ENCODE measurements at places on chromosomes 5 and 9.

DNA sequence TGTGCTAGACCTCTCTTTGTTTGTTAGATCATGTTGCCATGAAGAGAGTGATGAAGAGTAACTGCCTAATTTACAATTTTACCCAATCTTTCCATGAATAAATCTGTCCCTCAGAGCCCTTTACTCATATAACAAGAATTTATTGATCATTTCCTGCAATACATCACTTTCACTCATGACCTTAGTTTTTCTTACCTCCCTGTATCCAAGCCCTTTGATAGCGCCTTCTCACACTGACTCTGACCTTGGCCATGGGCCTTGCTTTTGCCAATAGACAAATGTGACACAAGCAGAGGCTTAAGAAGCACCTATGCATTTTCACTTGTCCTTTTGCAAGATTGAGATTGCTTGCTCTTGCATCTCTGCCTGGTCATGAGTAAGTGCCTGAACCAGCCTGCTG, 288.1 kb downstream of the NNT start:
- no peak for DNase-seq

DNA sequence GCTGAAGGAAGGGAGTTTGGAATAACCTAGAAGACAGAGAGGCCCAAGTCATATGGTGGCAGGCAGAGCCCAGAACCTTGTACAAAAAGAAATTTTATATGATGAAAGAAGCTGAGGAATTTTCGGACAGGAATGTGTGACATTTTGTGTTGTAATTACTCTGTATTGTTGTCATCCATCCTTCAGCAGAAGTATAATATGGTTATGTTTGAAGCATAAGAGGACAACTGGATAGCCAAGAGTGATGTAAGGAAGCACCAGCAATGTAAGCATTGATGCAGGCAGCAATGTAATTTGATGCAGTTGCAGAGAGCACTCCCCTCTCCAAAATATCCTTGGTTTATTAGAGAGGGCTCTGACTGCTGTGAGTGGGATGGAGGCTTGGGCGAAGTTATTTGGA, 19.1 kb upstream of the SNX2 start:
- no peak for DNase-seq

- DNase-seq = peak; percentile 32
Measured at GRCh38 chr5:97044052-97044451, 98.4 kb downstream of the LIX1 start.

DNA sequence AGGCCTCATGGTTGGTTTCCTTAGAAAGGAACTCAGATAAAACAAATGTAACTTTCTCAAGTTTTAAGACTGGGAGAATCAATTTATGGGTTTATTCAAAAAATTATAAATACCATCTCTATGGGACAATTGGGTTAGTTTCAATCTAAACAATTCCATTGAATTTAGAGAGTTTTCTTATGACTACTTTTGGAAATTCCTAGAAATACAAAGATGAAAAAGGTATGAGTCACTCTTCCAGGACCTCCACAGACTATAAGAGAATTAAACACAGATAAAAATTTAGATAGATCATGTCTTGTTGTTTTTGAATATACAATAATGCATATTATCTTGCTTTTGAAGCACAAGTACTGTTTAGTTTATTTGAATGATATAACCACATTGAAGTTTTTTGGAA, 188.7 kb downstream of the CHSY3 start:
- no peak for DNase-seq

- no peak for DNase-seq
Measured at GRCh38 chr5:144134194-144134826, 36.1 kb downstream of the YIPF5 start.

DNA sequence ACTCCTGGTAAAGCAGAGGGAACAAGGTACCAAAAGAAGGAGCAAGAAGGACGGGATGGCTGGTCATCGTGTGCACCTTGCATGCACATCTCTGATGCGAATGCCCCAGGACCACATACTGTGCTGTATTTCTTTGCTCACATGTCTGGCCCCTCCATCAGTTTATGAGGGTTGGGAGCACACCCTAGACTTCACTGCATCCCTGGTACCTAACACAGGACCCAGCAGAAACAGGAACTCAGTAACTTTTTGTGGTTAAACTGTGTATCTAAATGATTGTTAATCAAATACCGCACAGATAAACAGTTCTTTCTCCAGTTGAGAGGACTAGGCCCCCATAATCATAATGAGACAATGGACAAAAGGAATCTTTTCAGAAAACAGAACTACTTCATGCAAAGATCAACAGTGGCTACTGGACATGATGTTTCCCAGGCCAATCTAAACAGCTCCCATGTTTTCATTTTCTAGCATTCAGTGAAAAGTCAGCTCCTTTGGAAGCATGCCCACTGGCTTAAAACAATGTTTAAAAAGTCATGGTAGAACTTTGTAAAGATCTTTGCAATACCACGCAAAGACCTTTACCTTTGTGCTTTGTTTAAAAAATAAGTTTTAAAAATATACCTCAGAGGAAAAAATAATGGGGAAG, 55.5 kb upstream of the IFNK start:
- no peak for DNase-seq

- no peak for DNase-seq
Measured at GRCh38 chr9:84669013-84669287, 579 bp upstream of the NTRK2 start.

DNA sequence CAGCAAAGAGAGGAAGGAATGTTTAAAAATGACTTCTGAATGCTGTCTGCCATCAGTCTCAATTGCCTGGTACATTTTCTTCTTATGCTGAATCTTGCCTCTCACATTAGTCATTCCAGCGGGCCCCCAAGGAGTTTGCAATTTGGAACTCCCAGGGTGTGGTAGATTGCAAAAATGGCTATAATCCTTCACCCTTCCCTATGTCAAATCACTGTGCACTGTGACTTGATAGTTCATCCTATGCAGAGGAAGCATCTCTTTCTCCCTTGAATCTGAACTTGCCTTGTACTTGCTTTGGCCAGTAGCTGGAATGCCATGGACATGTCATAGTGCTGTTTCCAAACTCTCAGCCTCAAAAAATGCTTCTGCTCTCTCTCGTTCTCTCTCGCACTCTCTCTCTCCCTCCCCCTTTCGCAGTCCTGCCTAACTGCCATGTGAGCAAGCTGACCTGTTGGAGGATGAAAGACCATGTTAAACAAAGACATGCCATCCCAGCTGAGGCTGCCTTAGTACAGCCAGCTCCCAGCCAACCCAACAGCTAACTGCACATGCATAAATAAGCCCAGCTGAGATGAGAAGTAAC, 284.0 kb upstream of the TLE4 start:
- no peak for DNase-seq

GRCh38 chr5:174723979-174724483, 351 bp upstream of the MSX2 start:
- DNase-seq = no peak

DNA sequence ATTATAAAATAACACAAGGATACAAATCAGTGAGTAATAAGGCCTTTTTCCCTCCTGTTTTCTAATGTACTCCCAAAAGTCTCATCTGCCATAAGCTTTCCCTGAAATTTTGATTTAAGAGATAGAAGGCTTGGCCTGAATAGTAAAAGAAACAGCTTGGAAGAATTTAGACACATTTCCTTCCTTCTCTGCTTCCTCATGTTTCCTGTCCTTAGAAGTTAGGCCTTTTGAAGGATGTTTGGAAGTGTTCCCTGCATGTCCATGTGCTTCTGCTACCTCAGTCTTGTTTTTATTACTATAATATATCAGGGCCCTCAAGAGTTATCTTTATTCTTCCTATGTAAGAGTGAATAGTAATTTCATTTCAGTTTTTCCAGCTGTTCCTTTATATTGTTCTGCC, 242.7 kb downstream of the DEPDC1B start:
- no peak for DNase-seq

GRCh38 chr5:490116-491106, 33.8 kb downstream of the SLC9A3 start:
- DNase-seq = no peak

DNA sequence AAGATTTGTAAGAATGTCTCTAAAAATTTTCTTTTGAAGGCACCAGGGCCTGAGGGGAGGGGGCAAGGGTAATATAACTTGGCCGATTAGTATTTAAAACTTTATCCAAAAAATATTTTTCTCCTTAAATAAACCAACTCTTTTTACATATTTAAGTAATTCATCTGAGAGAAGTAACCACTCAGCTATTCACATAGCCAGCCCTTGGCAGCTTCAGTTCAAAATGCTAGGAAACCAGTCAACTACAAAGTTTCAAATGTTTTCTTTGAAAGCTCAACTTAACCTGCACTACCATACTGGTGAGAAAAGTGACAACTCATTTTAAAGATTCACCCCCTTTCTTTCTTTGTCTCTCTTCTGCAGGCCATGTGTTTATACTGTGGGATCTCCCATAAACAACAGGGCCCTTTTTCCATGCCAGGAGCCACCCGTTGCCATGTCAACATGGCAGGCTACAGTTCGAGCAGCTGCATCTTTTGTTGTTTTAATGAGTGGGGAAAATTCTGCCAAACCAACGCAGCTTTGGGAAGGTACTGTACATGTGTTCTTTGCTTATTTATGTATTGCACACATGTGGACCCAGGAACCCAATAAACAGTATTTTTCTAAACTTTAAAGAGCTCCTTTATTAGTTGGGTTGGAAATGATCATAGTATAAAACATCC, 46.3 kb downstream of the AOPEP start:
- DNase-seq = no peak

GRCh38 chr5:160467555-160468362, 46.1 kb downstream of the PTTG1 start:
- no peak for DNase-seq

GRCh38 chr5:83450183-83450966, 21.2 kb upstream of the VCAN start:
- no peak for DNase-seq

- DNase-seq = no peak
Measured at GRCh38 chr9:134809292-134809691, 71.3 kb upstream of the FCN2 start.

DNA sequence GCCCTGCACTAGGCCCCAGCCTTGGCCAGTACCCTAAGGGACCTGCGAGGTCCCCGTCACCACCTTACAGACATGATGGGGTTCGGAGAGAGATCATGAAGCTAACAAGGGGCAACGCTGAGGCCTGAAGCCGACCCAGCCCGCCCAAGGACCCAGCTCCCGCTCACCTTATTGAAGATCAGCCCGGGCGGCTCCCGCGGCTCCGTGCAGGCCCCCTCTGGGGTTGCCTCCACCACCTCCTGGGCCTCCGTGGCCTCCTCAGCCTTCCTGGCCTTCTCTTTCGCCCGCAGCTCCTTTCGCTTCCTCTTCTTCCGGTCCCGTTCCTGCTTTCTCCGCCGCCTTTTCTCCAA, 3.6 kb downstream of the SURF6 start:
- no peak for DNase-seq

DNA sequence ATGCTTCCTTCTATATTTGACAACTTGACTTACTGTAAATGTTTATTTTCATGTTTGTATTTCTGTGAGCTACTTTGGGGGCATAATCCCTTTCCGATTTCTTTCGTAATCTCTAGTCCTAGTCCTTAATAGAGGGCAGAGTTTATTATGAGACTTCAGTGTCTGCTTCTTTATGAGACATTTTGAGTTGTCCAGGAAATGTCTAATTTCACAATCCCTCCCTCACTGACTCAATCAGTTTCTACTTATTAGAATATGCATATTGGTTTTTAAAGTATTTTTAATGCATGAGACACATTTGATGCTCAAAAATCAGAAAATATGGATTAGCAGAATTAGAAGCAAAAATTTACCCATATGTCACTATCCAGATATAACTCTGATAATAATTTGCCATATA, 160.9 kb downstream of the FOCAD start:
- DNase-seq = no peak

- DNase-seq = no peak
Measured at GRCh38 chr5:180156141-180156540, 52.9 kb downstream of the RASGEF1C start.

DNA sequence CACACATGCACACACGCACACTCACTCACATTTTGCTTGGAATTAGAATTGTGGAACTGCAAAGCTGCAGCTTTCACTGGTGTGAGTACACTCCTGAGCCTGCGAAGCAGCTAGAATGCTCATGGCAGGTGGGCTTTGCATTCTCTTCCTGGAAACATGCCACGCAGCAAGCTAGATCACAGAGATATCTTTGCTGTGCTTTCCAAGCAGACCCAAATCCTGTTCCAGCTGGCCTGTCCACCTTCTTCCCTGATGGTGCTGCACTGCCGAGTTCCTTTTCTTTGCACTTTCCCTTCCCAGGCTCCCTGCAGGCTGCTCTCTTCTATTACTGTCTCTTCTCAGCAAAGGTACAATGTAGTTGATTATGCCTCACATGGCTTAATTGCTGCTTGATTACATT, 92.7 kb upstream of the CKMT2 start:
- no peak for DNase-seq

DNA sequence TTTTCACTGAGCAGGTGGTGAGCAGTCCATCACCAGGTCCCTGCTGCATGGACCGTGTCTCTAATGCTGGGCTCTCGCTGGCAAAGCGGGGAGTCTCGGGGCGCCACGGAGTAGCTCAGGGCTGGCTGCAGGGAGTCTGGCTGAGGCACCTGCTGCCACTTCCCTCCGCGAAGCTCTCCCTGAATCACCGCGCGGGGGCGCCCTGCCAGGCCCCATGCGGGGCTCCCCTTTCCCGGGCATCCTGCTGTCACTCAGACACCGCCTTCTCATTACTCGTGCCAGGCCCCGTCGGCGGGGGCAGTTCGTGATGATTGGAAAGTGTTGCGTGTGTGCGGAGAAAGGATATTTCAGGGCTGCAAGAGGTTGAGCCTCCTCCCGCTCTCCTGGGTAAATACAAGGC, 335.8 kb downstream of the IRX2 start:
- DNase-seq = no peak

GRCh38 chr9:73213300-73213699, 61.6 kb downstream of the ANXA1 start:
- DNase-seq = no peak

- DNase-seq = no peak
Measured at GRCh38 chr5:20609126-20609525, 621.1 kb upstream of the CDH18 start.

GRCh38 chr9:82930116-82930515, 132.8 kb downstream of the RASEF start:
- DNase-seq = no peak

DNA sequence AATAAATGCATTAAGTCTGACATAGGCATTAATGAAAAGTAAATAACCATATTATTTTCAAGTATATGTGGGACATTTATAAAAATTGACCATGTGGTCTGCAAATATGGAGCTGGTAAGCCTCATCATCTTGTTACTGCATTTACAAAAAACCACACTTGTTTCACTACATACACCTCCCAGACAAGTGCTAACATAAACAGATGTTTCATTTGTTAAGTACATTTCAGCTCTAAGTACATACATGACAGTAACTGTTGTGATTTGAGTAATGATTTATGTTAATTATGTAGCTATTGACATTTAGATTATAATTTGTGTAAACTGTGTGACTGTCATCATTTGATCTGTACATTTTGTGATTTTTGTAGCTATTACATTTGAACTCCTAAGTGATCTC, 13.9 kb downstream of the IDNK start:
- DNase-seq = no peak

DNA sequence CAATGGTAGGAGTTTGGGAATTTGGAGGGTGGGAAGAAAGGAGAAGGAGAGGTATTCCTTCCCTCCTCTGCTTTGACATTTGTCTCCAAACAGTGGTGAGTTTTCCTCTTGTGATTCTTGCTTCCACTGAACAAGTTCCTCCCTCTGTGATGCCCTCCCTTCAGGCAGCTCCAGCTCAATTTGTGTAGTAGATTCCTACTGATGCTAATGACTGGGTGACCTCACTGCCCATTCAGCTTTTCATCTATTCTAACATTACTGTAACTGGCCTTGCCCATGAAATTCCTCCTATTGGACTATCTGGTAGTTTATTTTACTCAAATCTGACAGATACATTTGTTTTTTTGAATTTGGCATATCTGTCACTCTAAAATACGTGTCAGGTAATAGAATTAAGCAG, 121.4 kb downstream of the NFIB start:
- no peak for DNase-seq
